Colonic mucosa (tissue), 4 donors: ENCODE measurements at places on chromosomes 1 and 21. TPM values are rescaled to one million over a fixed set of nuclear protein-coding genes. Genes with fewer than 3 reads are reported as not detected.

The CFAP45 gene
- total RNA-seq = not detected

The KIAA0040 gene
- 23.7 TPM for total RNA-seq

The CDA gene
- total RNA-seq = 29.1 TPM

The ADGRB2 gene
- 0.59 TPM for total RNA-seq

The ERVH48-1 gene
- total RNA-seq = not detected

The OR10J4 gene
- not detected for total RNA-seq

The CACNA1E gene
- total RNA-seq = 0.53 TPM

The SIM2 gene
- 0.07 TPM for total RNA-seq

The BCAN gene
- total RNA-seq = not detected

The IVL gene
- total RNA-seq = not detected

The HES2 gene
- 14.2 TPM for total RNA-seq

The RYR2 gene
- total RNA-seq = 0.56 TPM

The OR2L2 gene
- total RNA-seq = 0.10 TPM

The IL24 gene
- not detected for total RNA-seq

The SPRR1B gene
- not detected for total RNA-seq

The GJB4 gene
- total RNA-seq = 0.08 TPM
